ENCODE measurements at places on chromosomes 16 and 17.

DNA sequence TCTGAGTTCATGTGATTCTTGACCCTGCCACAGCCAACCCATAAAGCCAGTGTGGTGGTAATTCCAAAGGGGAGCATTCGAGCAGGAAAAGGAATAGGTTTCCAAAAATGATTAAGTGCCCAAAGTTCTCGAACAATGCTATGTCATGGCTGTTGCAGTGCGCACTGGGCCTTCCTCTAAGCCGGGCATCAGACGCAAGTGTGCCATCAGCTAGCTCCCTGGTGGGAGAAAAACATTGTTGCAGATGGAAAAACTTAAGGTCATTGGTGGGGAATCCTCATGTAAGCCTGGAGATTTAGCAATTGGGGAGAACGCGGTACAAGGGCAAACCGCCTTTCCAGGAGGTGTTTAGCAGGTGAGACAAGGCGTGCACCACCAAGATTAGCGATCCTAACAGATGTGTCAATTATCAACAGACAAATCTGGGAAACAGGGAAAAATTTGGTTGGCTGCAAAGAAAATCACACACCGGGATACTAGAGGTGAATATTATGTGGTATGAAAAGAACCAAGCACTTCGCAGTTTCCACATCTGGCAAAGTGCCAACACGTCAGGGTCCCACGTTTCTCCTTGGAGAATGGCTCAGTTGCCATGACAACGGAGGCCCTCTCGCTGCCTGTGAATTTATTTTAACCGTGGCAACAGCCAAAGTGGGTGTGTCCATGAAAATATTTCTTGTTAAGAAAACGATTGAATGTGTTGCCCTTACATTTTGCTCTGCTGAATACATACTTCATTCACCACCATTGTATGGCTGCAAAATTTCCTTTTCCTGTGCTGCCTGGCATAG, 118.5 kb upstream of the CACNG5 start:
- DNase-seq: no peak

- DNase-seq: no peak
These were observed 21.9 kb downstream of the CRK start for GRCh38 chr17:1434150-1434549.

DNA sequence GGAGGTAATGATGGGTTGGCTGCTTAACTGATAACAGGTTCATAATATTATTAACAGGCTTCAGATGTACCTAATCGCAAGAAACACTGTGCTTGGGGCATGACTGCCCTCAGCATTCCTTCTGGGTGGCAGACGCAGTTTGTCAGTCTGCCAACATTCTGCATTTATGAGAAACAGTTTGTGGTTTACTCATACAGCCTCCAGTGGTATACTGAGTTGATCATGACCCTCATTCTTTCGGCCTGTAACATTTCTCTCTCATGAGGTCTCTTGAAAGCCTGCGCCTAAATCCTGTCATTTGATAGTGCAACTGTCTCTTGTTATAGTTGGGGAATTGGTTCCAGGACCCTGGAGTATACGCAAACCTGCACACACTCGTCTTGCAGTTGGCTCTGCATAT, 4.9 kb upstream of the RUSF1 start:
- no peak for DNase-seq

DNA sequence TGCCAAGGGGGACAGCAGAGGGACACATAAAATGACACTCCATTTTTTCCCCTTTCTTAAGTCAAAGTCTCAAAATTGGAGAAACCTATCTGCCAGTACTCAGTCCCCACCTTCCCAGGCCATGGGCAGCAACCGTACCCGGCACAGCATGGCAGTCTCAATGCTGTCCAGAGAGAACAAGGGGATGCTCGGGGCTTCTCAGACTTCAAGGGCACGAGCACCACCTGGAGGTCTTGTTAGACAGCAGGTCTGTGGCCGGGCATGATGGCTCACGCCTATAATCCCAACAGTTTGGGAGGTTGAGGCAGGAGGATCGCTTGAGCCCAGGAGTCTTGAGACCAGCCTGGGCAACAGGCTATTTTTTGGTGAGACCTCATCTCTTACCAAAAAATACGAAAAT, 3.2 kb downstream of the DNAH17 start:
- DNase-seq: no peak

GRCh38 chr17:9026741-9027140, 5.4 kb downstream of the NTN1 start:
- DNase-seq: no peak

DNA sequence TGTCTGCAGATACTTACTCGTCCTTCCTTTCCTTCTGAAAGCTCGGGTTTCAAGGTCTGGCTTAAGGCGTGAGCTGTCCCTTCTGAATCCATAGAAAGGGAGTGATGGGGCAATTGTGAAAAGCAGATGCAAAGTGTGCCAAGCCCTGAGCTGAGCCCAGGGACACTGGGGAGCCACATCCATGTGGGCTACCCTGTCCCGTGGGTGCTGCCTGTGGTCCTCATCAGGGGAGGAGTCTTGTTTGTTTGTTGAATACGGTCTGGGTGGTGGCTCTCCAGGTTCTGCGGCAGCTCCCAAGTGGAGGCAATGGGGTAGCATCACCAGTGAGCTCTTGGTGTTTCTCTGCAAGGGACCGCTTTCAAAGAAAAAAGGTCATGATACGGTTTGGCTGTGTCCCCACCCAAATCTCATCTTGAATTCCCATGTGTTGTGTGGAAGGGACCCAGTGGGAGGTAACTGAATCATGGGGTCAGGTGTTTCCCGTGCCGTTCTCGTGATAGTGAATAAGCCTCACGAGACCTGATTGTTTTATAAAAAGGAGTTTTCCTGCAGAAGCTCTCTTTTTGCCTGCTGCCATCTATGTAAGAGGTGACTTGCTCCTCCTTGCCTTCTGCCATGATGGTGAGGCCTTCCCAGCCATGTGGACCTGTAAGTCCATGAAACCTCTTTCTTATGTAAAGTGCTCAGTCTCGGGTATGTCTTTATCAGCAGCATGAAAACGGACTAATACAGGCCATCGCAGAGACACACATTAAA, 1.0 kb upstream of the ALG1 start:
- DNase-seq: no peak

GRCh38 chr16:68800257-68800875, 43.0 kb upstream of the TANGO6 start:
- DNase-seq: peak; percentile 59

DNA sequence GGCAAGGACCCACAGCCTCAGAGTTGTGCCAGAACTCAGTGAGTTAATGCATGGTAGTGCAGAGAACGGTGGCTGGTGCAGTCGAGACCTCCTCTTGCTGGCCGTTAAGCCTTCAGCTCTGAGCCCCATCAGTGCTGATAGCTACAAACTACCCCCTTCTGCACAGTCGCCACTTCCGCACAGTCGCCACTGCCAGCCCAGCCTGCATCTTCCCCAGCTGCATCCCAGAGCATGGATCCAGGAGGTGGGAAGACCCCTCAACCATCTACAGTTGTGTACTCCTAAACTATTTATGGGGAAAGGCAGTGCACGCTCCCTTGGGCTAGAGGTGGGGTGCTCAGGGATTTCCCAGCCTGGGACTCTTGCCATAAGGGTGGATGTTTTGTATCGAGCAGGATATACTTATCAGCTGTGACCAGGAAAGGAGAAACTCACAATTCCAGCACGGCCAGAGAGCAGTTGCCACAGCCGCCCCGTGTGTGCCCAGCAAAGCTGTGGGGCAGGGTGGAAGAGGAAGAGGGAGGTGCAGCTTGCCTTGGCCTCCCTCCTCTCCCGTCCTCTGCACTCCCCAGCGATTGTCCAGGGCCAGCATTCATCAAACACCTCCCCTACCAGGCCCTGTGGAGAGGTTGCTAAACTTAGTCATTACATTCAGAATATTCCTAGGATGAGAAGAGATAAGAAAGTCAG, 49.5 kb upstream of the CMIP start:
- no peak for DNase-seq

DNA sequence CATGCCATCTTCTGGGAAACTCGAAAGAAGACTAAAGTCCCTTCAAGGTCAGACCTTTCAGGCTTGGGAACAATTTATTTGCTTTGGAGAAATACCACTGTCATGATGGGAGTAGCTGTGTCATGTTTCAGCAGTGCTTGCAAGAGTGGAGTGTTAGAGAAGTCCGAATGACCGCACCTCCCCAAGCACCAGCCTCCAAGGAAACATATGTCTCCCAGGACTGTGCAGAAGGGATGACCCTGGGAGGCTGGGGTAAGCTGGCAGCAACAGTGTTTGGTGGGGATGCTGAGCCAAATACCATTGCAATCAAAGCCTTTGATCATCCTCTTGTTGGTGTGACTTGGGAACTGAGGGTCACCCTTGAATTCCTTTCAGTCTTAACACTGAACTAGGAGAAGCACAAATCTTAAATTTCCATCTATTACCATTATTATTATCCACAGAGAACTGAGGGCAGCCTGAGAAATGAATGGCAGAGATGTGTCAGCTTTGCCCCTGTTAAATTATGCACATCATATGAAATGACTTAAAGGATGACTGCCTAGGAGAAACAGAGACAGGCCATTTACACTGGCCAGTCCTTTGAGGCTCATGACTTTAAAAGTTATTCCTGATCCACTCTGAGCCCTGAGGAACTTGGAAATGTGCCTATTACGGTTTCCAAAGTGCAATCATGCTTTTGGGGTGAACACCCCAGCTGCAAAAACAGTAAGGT, 244.9 kb downstream of the CA10 start:
- DNase-seq: no peak

DNA sequence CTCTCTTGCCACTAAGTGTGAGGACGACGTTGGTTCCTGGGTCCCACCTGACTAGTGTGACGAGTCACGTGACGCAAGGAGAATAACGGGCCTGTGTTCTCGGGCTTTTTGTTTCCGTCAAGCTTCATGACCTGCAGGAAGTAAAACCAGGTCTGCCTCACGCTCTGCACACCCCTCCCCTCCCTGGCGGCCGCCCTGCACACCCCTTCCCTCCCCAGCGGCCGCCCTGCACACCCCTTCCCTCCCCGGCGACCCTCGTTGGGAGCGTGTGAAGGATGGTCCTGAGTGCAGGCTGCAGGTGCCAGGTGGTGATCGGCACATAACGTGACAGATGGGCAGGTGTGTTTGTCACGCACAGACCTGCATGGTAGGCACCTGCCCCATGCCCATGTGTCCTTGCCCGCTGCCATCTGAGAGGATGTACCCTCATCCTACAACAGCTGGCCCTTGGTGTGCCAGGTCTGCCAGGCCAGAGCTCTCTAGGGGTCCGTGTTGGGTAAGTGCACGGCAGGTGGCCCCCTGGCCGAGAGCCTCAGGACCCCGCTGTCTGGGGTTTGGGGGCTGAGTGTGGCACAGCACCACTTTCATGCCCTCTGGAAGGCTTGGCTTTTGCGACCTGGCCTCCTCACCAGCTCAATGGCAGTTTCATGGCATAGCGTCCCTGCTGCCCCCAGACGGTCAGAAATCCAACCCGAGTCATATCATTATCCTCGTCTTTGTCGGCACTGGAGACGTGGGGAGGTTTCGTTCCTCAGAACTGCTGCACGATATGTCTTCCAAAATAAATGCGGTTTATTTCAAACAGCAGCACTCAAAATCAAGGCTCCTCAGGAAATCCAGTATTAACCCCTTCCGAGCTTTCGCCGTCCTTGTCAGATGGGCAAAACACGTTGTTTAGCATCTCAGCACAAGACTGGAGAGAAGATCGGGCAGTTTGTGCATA, 191.8 kb upstream of the CHMP6 start:
- no peak for DNase-seq

GRCh38 chr17:55567240-55568214, 56.3 kb upstream of the SMIM36 start:
- no peak for DNase-seq

DNA sequence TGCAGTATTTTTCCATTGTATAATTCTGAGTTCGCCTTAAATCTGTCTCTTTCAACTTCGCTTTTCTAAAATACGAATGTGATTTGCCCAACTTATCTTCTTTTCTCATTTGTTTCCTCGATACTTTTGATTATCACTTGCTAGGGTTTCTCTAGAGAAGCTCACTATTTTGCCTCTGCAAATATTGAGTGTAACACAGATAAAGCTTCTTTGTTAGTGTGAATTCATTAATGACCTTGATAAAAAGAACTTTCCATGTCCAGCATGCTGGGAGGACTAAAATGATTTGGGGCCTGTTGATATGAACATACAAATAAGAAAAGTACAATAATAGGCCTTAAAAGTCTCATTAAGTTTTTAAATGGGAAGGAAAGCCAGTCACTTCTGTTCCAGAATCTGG, 303.3 kb downstream of the MAP2K6 start:
- no peak for DNase-seq

DNA sequence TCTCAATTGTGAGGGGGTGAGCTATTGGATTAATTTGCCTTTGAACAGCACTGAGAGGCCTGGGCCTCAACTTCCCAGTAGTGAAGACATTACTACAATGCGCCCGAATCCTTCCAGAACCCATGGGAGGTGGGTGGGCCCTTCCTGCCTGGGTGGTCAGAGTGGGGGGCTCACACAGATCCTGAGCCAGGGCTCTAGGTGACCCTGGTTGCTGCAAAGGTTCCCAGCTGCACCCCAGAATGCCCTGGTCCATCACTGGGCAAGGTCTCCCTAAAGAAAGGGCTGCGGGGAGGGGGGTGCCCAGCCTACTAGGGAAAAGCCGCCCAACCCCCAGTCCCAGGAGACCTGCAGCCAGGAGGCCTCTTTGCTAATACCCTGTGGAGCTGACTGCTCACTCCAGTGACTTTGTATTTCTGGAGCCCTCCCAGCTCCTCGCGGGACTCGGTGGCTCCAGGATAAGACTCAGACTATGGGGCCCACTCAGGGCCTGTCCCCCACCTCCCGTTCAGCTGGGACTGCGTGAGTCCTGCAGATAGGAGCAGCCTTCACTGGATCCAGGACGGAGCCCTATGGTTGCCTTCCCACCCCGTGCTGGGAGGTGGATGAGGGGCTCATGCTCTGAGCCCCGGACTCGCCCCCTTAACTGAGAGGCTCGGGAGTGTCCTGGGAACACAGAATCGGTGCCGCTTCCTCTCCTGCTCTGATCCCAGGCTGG, 40.2 kb downstream of the SLC7A5 start:
- no peak for DNase-seq

DNA sequence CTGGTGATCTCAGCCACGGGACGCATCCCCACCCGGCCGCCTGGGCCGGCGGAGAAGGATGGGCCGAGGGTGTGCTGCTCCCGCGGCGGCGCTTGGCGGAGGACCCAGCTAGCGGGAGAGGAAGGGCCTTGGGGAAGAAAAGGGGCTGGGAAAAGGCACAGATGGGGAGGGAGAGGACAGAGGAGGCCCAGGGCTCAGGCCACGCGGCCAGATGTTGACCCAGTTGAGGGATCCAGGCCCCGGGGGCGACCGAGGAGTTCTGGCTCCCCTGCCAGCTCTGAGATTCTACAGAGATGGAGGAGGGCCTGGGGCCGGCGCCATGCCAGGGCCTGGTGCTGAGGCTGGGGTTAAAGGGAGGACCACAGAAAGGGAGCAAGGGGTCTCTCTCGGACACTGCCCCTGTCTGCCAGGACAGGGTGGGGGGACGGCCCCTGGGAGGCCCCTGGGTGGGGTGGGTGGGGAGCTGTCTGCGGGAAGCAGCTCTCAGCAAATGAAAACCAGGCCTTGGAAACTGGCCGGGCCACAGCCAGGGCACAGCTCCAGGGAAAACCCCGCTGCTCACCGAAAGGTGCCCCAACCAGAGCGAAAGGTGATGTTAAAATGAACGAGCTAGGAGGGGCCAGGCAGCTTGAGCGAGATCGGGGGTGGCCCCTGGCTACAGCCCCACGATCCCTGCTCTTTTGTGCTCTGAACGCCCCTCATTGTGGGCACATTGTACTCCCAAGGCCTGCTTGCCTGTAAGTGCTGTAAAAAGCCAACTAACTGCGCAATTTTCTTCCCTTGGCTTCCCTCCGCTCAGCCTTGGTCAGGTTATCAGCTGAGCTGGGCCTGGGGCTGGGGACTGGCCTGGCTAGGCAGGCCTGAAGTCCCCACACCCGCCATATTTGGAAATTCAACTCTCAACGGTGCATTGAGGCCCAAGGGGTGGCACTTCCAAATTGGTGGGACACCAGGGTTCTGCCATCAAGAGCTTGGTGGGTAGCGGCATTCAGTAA, 191.4 kb downstream of the ZNF423 start:
- no peak for DNase-seq

- DNase-seq: no peak
These were observed at the start of gene CSF3 for GRCh38 chr17:40015005-40015997. Gene CSF3 (plus strand): TSS chr17:40015440. CDS start chr17:40015475, 35 bp downstream.
